ENCODE measurements at places on chromosomes 7 and 10.

DNA sequence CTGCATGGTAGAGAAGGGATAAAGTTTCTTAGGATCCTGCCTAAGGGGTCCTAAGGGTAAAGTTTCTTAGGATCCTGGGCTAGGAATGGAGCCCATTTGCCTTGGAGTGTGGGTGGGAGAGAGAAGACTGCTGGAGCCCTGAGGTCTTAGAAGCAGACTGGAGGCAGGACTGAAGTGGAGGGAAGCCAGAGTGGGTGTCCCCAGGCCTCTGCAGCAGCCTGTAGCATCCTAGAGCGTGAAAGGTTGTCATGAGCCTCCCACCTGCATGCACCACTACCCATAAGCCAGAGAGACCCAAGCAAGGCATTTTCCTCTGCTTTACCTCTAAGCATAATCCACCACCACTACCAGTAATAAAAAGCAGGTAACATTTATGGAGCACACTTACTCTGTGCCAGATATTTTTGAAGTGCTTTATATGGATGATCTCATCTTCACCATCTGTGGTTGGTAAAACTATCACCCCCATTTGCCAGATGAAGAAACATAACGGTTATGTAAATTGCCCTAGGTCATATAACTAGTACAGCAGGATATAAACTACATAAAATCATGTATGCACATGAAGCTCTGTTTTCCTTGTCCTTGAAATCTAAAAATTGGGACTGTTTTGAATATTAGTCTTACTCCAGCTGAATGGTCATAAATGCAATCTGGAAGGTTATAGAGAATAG, 103.5 kb upstream of the CCDC6 start:
- H3K4me3 ChIP-seq: no peak overlapping the region
- H3K4me1 ChIP-seq: no peaks in the 10 kb centered on the region
- H3K27me3 ChIP-seq: no peaks in the 10 kb centered on the region
- H3K27ac ChIP-seq: no peak overlapping the region
- DNase-seq: no peak

DNA sequence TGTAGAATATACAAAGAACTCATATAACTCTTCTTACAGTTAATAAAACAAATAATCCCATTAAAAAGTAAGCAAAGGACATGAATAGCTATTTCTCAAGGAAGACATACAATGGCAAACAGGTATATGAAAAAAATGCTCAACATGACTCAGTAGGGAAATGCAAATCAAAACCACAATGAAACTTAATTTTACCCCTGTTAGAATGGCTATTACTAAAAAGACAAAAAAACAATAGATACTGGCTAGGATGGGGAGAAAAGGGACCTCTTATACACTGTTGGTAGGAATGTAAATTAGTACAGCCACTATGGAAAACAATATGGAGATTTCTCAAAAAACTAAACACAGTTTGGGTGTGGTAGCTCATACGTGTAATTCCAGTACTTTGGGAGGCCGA, 37.8 kb downstream of the HERPUD2 start:
- no peak for DNase-seq
- no peak overlapping the region for H3K4me3 ChIP-seq
- no peaks in the 10 kb centered on the region for H3K4me1 ChIP-seq
- H3K27me3 ChIP-seq: no peaks in the 10 kb centered on the region

- no peak overlapping the region for H3K4me3 ChIP-seq
- no peaks in the 10 kb centered on the region for H3K36me3 ChIP-seq
- no peak for DNase-seq
- no peak overlapping the region for H3K27ac ChIP-seq
- H3K27me3 ChIP-seq: no peaks in the 10 kb centered on the region
Measured at GRCh38 chr7:106855540-106856132, 9.4 kb upstream of the PIK3CG start.

- no peak overlapping the region for H3K27ac ChIP-seq
- H3K36me3 ChIP-seq: no peaks in the 10 kb centered on the region
- H3K4me1 ChIP-seq: no peaks in the 10 kb centered on the region
- H3K27me3 ChIP-seq: peaks cover 76% of the 10 kb centered on the region
Measured at GRCh38 chr7:157932498-157933218, 595.9 kb downstream of the DNAJB6 start.

- H3K4me1 ChIP-seq: no peaks in the 10 kb centered on the region
- H3K27ac ChIP-seq: no peak overlapping the region
- no peak for DNase-seq
- H3K27me3 ChIP-seq: no peaks in the 10 kb centered on the region
Measured at GRCh38 chr10:123655751-123656150, 10.4 kb upstream of the GPR26 start.

DNA sequence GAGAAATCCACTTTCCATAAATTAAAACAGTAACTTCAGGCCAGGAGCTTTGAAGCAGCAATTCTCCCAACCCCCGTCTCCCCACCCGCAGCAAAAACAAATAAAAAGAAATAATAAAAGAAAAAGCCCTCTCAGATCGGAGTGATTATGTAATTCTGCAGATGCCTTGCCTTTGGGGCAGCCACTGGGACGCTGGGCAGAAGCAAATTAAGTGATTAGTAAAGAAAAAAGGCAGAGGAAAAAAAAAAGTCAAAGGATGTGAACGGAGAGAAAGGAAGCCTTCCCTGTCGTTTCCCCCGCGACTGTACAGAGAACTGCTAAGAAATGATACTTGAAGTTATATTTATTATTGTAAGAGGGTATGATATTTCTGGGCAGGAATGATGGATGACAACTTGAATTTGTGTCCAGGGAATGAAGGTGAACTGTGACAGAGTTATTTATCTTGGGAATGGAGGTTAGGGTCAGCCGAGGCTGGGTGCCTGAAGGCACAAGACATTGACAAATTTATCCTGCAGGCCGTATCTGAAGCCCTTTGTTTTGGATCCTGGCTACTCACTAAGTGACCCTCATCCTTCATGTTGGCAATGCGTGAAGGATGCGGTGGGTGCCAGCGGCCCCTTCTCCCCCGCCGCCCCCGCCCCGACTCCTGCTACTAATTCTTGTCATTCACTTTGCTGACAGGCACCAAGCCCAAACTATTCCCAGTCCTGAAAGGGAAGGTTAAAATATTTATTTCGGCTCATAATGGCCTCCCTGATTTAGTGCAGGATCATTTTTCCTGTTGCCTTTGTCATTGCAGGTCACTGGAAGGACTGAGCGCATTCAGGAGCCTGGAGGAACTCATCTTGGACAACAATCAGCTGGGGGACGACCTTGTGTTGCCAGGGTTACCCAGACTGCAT, 604.0 kb downstream of the LRMDA start:
- no peaks in the 10 kb centered on the region for H3K4me1 ChIP-seq
- H3K36me3 ChIP-seq: no peaks in the 10 kb centered on the region
- no peak overlapping the region for H3K4me3 ChIP-seq
- H3K27me3 ChIP-seq: no peaks in the 10 kb centered on the region
- H3K27ac ChIP-seq: no peak overlapping the region
- no peak for DNase-seq

DNA sequence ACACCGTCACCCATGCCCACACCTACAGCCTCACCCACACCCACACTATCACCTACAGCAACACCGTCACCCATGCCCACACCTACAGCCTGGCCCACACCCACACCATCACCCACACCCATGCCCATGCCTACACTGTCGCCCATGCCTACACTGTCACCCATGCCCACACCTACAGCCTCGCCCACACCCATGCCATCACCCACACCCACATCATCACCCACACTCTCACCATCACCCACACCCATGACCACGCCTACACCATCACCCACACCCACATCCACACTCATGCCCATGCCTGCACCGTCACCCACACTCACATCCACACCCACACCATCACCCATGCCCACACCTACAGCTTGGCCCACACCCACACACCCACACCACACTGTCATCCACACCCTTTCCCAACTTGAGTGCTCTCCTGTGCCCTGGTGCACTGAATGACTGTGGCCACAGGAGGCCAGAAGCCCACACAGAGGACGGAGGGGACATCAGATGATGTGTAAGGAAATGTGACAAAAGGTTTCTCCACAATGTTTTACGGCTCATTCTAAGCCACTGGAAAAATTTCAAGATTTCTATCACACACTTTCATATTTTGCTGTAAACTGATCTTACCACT, 153.3 kb downstream of the WDR37 start:
- H3K4me1 ChIP-seq: no peaks in the 10 kb centered on the region
- DNase-seq: no peak
- no peaks in the 10 kb centered on the region for H3K27me3 ChIP-seq
- H3K27ac ChIP-seq: no peak overlapping the region
- no peak overlapping the region for H3K4me3 ChIP-seq

DNA sequence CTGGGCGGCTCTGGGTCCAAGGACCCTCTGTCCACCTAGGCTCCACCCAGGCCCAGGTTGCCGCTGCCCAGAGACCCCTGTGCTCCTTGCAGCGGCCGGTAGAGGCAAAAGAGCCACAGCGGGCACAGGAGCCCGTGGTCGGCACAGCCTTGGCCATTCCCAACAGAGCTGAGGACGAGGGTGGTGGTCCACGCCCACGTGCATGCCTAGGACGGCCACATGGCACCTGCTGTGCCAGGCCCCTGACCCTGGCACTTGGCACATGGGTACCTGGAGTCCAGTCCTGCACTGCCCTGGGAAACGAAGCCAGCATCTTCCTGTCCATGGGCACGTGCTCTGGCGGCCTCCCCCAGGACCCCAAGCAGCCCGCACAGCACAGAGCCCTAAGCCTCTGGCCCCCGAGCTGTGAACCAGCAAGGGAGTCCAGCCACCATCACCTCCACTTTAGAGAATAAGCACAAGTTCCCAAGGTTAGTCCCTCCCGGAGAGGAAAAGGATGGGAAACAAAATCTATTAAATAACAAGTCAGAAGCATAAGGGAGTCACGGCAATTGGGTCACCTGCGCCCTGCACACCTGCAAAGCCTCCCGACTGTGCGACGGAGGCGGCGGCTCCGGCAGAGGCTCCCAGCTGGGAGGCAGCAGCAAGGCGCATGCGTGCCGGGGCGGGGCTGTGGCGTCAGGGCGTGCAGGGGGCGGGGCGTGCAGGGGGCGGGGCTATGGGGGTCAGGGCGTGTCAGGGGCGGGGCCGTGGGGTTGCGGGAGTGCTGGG, 59.1 kb downstream of the STK32C start:
- no peaks in the 10 kb centered on the region for H3K4me1 ChIP-seq
- H3K27ac ChIP-seq: no peak overlapping the region
- H3K27me3 ChIP-seq: no peaks in the 10 kb centered on the region
- H3K36me3 ChIP-seq: no peaks in the 10 kb centered on the region

GRCh38 chr7:816751-817671, 15.3 kb upstream of the SUN1 start:
- peak overlapping the region; percentile 90 for H3K4me3 ChIP-seq
- H3K36me3 ChIP-seq: no peaks in the 10 kb centered on the region
- peak overlapping the region; percentile 66 for H3K27ac ChIP-seq
- DNase-seq: peak; percentile 56

DNA sequence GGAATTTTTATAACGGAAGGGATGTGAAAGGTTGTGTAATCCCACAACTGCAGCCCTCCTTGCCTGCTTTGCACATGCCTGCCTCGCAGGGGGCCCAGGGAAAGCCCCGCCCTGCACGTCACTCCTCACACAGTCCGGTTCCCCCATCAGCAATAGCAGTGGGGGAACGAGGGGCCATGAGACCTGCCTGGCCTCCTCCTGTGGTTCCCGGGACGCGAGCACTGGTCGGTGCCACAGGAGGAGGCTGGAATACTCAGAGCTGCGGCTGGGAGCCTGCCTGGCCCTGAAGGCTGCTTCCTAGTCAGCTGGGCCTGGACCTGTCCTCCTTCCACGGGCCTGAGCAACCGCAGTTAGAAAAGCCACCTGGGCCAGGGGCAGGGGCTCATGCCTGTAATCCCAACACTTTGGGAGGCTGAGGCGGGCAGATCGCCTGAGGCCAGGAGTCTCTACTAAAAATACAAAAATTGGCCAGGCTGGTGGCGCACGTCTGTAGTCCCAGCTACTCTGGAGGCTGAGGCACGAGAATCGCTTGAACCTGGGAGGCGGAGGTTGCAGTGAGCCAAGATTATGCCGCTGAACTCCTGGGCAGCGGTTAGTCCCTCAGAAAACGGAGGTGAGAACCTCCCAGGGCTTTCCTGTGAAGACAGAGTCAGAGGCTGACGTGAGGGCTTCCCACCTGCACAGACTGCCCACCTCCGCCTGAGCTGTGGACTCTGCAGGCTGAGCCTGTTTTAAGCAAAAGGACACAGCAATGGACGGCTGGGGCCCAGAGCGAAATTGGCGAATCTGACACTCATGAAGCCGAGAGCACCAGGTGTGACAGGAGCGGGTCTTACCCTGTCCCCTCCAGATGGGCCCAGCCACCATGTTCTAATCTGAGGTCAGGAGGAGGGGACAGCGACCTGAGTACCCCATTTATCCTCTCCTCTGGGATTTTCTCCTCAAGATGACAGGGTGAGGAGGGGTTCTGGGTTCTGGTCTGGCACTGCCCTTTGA, 52.9 kb downstream of the VIPR2 start:
- H3K4me3 ChIP-seq: no peak overlapping the region
- no peaks in the 10 kb centered on the region for H3K36me3 ChIP-seq
- H3K27me3 ChIP-seq: peaks cover 10% of the 10 kb centered on the region
- no peak overlapping the region for H3K27ac ChIP-seq
- no peaks in the 10 kb centered on the region for H3K4me1 ChIP-seq

- no peak overlapping the region for H3K27ac ChIP-seq
- DNase-seq: no peak
- H3K36me3 ChIP-seq: no peaks in the 10 kb centered on the region
- peaks cover 12% of the 10 kb centered on the region for H3K4me1 ChIP-seq
- H3K27me3 ChIP-seq: no peaks in the 10 kb centered on the region
Measured at GRCh38 chr10:96338279-96338925, 20.4 kb downstream of the OPALIN start.

GRCh38 chr10:27252267-27253000, 11.8 kb upstream of the ACBD5 start:
- no peaks in the 10 kb centered on the region for H3K36me3 ChIP-seq
- H3K27me3 ChIP-seq: no peaks in the 10 kb centered on the region
- H3K27ac ChIP-seq: no peak overlapping the region
- no peaks in the 10 kb centered on the region for H3K4me1 ChIP-seq

DNA sequence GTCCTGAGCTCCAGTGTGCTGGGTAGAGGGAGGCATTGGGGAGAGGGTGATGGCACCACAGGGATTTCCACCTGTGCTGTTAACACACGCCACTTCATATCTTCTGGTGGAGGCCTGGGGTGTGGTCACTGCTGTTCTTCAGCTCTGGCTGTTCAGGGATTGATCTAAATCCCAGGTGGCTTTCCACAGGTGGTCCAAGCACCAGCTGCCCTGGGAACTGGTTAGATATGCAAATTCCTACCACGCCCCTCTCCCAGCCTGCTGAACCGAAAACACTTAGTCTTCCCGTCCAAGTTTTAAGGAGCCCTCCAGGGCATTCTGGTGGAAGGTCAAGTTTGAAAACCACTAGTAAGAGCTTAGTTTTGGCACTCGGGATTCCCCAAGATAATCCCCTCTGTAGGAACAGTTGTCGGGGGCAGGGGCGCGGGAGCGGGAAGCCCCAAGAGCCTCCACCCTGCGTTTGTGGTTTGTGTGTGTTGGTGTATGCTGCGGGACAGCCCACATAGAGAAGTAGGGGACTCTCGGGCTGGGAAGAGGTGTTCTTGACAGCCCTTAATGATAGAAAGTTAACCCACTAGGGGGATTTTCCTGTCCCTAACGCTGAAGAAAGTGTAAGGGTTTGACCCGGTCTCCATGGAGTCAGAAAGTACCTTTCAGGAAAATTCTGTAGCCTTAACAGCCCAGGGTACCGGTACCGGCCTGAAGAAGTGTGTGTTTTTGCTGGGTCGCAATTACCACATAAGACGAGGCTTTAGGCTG, 5.1 kb downstream of the DEPP1 start:
- no peaks in the 10 kb centered on the region for H3K27me3 ChIP-seq
- no peak overlapping the region for H3K4me3 ChIP-seq
- peaks cover 14% of the 10 kb centered on the region for H3K36me3 ChIP-seq
- H3K4me1 ChIP-seq: peaks cover 58% of the 10 kb centered on the region
- peak overlapping the region; percentile 38 for H3K27ac ChIP-seq

Data from MM.1S (cell line).